ENCODE measurements at places on chromosomes 4 and X.
A peak's percentile ranks its signal among the peaks of the same experiment; 100 is the strongest.

DNA sequence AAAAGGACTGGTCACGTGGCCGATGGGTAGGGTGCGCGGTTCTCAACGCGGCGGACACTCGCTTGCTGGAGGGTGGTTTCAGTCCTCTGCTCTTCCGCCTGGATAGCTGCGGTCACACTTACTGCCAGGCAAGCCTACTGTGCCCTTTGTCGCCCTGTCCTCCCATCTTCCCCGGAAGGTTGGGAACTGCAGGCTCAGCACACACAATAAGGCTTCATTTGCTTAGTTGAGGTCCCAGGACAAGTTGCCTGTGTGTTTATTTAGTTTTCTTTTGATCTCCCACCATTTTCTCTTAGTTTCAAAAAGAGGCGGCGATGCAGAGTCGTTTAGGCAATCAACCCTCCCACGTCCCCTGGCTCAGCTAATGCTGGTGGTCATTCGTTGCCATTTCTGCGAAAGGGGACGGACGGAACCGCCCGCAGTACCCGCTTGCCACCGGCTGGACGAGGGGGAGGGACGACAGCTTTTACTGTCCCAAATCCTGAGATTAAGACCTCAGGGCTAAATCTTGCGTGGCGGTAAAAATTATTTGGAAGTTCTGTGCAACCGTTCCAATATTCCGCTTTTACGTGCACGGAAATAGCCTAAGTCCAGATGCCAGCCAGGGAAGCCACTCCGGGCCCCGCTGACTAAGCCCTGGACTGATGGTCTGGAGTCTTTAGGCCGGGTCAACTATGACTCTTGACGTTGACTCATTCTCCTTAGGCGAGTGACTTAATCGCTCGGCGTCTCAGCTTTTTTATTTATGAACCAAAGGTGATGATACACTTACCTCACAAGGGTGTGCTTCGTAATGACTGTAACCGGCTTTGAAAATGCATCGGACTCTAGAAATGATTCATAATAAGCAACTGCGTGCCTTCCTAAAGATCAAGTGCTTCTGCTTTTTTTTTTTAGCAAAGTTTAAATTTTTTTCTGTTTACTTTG is 671 bp upstream of the EIF4E start:
- peak; percentile 56 for DNase-seq

- DNase-seq = no peak
Observed at GRCh38 chrX:123424546-123424945, 240.5 kb downstream of the GRIA3 start.

GRCh38 chr4:93710101-93710846 is 118.3 kb upstream of the ATOH1 start:
- DNase-seq = no peak

DNA sequence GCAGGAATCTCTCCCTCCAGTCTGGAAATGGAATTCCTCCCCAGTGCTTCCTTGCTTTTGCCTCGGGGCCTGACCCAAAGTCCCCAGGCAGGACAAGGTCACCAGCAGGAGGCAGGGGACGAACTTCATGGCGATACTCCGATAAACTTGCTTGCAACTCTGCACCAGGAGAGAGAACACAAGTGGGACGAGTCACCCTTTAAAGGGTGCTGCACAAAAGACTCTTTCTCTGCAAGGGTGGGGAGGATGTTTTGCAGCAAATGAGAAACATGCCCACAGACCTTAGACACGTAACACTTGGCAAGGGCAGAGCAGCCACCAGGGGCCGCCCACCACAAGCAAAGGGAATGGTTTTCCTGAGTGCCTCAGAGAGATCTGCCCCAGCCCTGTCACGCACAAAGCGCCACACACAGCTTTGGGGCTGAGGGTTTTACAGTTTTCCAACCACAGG is at the start of gene FGFBP2:
FGFBP2 (minus strand) TSS at position 175 of the 451 bp plus-strand sequence; CDS start at position 129, 46 bp downstream.
- no peak for DNase-seq

- DNase-seq = no peak
Observed at GRCh38 chrX:68936608-68937007, 107.8 kb downstream of the EFNB1 start.

DNA sequence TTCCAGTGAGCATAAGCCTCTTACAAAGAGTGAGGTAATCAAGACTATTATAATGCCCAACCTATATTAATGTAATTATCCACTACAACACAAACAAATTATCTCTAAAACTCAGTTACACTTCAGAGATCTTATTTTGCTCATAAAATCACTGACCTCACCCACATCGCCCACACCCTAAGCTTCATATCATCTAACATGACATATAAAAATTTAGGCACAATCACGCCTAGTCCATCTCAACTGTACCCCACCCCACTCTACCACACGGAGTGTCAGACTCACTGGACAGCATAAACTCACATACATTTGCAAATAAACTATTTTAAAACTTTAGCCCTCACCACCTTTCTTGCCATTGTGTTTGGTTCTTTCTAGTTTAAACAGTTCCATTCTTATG is 252.4 kb downstream of the PCDH7 start:
- no peak for DNase-seq

- DNase-seq = no peak
Observed at GRCh38 chr4:178955614-178956013, 1513.4 kb upstream of the AGA start.

DNA sequence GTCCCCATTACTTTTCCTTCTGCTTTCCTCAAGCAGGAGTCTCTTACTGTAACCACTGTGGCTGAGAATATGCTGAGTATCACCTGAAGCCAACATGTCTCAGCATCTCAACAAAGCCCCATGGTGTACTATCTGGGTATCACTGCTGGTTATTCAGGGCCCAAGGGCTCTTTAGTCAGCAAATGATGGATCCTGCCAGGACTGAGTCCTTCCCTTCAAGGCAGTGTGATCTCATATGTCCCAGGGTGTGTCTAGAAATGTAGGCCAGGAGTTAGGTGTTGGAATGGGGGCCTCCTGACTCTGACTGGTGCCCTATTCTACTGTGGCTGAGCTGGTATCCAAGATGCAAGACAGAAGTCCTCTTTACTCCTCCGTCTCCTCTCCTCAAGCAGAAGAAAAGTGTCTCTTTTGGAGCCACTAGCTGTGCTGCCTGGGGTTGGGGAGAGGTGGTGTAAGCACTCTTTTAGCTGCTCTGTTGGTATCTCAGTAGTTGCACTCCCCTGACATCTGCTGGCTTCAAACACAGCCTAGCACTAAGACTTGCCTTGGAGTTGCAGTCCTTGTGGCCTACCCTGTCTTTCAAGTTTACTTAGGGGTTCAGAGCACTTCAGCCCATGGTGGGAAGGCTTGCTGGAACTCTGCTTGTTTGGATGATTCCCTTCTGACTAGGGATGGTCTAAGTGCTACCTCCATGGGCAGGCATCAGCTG is 28.6 kb downstream of the OCIAD2 start:
- no peak for DNase-seq

DNA sequence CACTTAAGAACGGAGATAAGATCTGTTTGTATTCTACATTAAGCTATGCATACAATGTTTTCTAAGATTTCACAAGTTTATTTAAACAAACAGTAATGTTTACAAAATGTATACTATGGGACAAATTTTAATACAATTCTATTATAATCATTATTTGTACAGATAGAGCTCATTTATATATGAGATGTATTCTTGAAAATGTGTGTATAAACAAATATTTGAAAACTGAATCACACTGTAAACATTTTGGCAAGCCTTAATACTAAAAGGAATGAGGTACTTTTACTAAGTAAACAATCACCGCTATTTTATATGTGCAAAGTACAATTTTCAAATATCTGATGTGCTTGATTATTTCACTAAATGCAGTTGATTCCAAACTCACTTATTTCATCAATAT is 119.2 kb upstream of the MAB21L2 start:
- DNase-seq = no peak

DNA sequence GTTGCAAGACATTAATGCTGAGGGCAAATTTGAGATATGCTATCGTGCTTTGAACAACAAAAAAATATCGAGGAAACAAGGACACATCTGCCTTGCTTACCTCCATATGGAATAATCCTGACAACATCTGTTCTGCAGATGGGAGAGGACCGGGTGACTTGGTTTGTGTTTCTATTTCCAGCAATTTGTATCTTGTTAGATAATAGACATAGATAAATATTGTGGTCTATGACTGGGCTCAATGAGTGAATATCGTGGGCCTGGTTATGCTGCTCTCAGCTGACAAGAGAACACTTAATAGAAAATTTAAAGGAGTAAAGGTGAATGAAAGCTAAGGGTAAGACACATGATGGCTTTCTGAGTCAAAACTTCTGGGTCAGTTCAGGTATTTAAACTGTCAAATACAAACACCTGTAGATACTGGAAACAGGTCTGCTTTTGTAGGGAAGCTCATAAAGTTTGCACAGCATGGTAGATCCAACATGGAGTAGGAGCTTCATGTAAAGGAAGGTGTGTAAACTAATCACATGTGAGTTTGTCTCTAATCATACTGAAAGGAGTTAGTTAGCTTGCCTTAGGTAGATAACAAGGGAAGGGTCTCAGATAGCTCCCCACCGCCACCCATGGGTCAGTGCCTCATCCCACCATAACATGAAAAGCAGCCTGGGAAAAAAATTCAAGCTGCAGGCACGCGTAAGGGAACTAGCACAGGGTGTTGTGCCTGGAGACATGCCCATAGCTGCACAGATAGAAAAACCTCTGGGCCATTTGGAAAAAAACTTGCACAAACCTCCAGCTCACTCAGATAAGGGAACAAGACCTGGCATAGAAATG is 904.1 kb upstream of the EPHA5 start:
- DNase-seq = no peak

DNA sequence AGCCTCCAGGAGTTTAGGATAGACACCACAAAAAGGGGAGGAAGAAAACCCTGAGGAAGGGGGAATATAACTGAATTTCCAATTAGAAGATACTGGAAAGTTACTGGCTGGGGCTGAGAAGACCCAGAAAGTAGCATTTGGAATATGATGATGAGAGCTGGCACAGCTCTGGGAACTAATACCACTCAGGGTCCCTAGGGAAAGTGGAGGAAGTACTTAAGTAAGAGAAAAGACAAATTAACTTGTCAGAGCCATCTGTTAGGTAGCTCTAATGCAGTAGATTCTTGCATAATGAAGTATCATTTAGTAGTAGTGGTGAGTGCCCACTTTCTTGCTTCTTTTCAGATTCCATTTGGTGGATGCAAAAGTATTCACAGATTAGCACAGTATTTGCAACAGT is 90.8 kb upstream of the TSPAN5 start:
- no peak for DNase-seq

DNA sequence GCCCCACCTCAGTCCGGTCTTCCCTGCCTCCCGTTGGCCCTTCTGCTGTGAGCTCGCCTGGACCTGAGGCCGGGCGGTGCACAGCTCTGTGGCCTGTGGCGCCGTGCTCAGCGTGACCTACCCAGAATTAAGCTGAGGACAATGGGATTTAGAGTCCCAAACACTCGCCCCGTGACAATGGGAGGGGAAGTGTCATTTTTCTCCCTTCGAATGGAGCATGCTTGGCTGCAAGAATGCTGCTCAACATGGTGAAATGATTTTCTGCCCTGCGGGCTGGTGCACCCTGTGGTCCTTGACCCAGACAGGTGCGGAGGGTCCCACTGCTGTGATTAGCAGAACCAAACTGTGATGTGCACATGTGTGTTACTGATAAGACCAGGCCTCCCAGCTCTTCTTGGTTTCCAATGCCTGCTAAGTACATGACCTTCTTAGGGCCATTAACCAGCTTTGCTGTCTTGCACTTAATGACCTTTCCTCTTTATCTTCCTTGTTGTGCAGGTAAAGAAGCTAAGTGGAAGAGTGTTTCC is 772 bp downstream of the EOLA1 start:
- no peak for DNase-seq

DNA sequence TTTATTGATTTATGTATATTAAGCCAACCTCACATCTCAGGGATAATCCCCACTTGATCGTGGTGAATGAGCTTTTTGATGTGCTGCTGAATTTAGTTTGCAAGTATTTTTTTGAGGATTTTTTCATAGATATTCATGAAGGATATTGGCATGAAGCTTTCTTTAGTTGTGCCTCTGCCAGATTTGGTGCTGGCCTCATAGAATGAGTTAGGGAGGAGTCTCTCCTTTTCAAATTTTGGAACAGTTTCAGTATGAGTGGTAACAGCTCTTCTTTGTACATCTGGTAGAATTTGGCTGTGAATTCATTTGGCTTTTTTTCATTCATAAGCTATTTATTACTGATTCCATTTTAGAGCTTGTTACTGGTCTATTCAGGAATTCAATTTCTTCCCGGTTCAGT is 197.2 kb upstream of the NDST4 start:
- DNase-seq = no peak

GRCh38 chr4:88297212-88297516 is 12.8 kb upstream of the PPM1K start:
- DNase-seq = no peak

DNA sequence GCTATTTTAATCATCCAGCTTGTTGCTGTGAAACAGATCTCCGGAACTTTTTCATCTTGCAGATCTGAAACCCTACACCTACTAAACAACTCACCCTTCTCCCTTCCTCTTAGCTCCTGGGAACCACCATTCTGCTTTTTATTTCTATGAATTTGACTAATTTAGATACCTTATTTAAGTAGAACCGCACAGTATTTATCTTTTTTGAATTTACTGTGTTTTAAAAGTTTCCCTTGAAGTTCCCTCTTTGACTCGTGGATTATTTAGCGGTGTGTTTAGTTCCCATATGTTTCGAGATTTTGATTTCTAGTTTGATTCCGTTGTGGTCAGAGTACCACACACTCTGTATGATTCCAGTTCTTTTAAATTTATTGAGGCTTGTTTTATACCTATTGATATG is 44.6 kb downstream of the EIF2S3 start:
- no peak for DNase-seq

GRCh38 chr4:144402176-144402575 is 243.8 kb upstream of the HHIP start:
- no peak for DNase-seq

- no peak for DNase-seq
Observed at GRCh38 chr4:152243896-152244595, 291.8 kb downstream of the FBXW7 start.

DNA sequence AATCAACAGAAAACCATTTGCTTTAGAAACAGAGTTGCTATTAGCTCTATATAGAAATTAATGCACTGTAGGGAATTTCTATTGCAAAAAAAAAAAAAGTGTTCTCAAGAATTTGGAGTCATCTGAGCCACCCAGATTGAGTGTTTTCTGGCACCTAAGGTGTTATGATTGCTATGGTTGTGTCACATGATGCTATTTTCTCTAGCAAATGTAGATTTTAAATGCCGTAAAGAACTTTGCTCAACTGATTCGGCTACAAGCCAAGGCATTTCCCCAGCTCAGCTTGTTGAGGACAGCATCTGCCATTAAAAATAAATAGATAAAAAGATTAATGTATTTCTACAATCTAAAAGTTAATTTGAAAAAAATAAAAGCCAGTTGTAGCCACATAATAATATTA is 712.8 kb downstream of the FAT4 start:
- no peak for DNase-seq

GRCh38 chr4:57157596-57158137 is 47.5 kb upstream of the IGFBP7 start:
- no peak for DNase-seq
